Kidney glomerular epithelial cell (primary cell): ENCODE measurements at places on chromosomes 3 and 15.

DNA sequence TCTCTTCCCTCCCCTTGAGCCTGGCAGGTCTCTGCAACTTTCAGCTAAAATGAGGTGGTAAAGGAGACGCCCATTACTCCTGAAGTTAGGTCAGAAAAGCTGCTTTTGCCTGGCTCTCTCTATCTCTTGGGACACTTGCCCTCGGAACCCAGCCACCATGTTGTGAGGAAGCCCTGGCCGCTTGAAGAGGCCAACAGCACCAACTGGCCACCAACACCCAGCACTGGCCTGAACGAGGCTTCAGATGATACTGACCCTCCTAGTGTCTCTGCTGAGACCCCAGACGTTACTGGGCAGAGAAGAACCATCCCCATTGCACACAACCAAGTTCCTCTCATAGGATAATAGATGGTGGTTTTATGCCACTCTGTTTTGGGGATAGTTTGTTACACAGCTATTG, 49.5 kb upstream of the PCSK6 start:
- no peak for DNase-seq

DNA sequence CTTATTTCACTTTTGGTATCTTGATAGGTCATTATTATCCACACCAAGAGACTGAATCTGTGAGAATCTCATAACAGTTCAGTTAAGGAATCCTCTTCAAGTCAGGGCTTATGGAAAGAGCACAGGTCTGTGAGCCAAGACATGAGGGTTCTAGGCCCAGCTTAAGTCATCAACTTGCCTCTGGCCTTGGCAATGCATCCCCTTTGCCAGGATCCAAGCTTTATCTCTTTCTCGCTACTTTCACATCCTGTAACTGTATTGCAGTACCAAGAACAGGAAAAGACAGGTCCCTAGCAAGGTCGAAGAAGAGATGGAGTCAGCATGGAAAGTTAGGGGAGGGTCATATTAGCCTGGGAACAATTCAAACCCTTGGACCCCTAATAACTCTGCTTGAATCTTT, 13.5 kb upstream of the APOD start:
- DNase-seq = no peak

GRCh38 chr15:55526559-55527036, 18.6 kb upstream of the DNAAF4 start:
- peak; percentile 50 for DNase-seq

DNA sequence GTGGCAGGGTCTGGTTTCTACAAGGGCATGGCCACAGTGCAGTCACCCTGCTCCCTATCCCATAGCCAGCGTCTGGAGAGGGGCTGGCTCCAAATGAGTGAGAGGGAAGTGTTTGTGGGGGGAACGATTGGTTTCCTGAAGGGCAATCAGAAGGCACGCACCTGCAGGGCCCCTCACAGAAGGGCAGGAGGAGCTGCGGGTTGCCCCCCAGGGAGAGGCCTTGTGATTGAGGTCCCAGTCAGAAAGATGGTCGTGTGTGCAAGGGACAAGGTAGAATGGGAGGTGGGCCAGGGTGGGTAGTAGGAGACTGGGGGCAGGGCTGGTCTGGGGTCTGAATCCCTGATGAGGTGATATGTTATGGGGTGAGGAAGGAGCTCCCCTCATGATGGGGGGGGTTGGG, 35.8 kb downstream of the LIMD1 start:
- DNase-seq = no peak

DNA sequence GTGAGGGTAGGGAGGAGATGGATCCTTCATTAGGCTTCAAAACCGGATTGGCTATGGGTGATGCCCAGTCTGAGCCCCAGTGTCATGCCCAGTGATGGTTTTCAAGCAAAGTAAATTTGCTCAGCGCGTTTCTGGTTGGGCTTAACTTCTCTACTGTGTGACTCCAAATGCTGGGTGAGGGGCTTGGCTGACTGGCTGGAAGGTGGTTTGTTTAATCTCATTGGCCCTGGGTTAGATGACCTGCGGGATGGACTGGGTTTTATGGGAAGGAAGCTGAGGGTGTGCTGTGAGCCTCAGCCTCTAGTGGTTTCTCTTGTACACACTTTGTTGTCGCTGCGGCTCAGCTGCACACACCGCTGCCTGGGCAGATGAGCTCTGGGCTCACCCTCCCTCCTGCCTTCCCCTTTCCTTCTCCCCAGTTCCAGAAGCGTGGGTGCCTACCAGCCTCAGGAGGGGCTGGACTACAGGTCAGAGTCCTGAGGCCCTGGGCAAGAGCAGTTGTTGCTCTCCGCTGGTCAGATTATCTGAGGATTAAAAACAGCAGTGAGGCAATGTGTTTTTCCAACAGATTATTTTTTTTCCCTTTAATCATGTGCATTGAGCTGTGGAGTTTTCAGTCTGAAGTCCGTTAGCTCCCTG, 18.6 kb downstream of the PDIA5 start:
- peak; percentile 68 for DNase-seq

DNA sequence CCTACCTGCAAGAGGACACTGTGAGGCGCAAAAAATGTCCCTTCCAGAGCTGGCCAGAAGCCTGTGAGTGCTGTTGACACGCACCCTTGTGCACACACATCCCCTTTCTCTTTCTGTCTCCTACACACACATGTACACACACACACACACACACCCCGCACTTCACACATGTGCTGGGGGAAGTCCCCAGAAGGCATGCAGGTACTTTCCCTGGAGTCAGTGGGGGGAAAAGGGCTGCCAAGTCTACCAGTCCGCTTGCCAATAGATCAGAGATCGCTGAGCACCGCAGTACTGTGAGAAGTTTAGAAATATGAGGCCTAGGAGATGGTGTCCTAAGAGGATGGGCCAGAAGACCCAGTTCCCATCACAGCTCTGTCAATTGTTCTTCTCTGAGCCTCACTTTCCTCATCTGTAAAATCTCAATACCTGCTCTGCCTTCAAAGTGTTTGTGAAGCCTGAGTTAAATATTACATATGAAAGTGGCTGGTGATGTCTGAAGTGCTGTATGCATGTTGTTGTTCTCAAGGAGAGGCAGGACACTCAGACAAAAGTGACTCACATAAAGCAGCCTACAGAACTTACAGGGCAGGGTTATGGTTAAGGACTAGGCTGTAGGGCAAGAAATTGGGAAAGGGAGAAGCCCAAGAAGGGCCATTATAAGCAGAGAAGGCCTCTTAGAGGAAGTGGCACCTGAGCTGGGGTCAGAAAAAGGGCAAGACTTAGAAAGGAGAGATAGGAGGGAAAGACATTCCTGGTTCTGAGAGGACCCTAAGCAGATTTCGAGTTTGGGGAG, 6.8 kb downstream of the IL17RE start:
- no peak for DNase-seq
